ENCODE measurements at places on chromosomes 3 and 15. TPM values are rescaled to one million over a fixed set of nuclear protein-coding genes. Genes with fewer than 3 reads are reported as not detected.

Gene ALG1L2
- not detected for total RNA-seq

Gene HGD
- 13.9 TPM for total RNA-seq

Gene GOLGA8H
- total RNA-seq = 2.7 TPM

Gene CACNA1D
- total RNA-seq = 0.98 TPM

Gene CD200R1
- total RNA-seq = 0.06 TPM

Gene RNU5B-1
- not detected for total RNA-seq

Gene KNG1
- total RNA-seq = not detected

Gene MRAS
- 11.0 TPM for total RNA-seq

Gene TRIM42
- not detected for total RNA-seq

Gene SLC28A1
- total RNA-seq = not detected

Gene ATP8B4
- 1.6 TPM for total RNA-seq

Gene GLDN
- not detected for total RNA-seq
